ENCODE measurements at places on chromosomes 13 and 19. TPM values are rescaled to one million over a fixed set of nuclear protein-coding genes. Genes with fewer than 3 reads are reported as not detected.

Gene GNG7
- 5.6 TPM for total RNA-seq

Gene FRY
- 122 TPM for total RNA-seq

Gene REXO1
- 11.0 TPM for total RNA-seq

Gene GAS6
- 26.6 TPM for total RNA-seq

Gene TTC9B
- total RNA-seq: 41.6 TPM

All from parietal lobe (tissue), 2 donors.